Stimulated activated CD8-positive, alpha-beta memory T cell treated with anti-CD3 and anti-CD28 coated beads, Interleukin-2, amount 100 ng/mL, for 1 hour (primary cell): ENCODE measurements at places on chromosomes 1 and 21.

GRCh38 chr1:67880056-67880601 lies 46.9 kb upstream of the GNG12 start:
- no peak for DNase-seq

- no peak for DNase-seq
These were observed 262.9 kb upstream of the PROX1 start for GRCh38 chr1:213724640-213725536.

DNA sequence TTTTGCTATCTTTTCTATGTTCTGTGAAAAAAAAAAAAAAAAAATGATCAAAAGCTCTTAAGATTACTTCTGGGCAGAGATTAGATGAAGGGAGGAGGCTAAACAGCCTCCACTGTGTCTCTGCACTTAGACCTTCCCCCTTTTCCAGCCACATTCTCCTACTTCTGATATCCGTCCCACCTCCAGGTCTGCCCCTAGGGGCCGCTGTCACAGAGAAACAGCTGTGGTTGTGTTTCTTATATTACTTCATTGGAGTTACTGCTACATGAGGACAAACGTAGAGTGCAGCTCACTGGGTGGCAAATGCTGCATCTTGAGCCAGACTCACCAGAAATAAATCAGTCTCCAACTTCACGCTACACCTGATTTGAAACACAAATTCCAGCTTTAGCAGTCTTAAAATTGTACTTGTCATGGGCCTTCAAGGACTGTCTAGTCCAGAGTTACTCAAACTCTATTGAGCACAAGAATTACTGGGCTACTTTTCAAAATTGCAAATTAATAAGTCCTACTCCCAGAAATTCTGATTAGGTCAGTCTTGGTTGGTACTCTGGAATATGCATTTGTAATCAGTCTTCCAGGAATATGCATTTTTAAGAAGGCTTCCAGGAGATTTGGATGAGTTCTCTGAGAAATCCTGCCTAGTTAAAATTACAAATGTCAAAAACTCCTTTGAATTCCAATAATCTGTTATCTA lies 125.2 kb upstream of the PTBP2 start:
- no peak for DNase-seq

- DNase-seq, result no peak
These were observed 16.5 kb upstream of the MAN1C1 start for GRCh38 chr1:25599969-25600610.

DNA sequence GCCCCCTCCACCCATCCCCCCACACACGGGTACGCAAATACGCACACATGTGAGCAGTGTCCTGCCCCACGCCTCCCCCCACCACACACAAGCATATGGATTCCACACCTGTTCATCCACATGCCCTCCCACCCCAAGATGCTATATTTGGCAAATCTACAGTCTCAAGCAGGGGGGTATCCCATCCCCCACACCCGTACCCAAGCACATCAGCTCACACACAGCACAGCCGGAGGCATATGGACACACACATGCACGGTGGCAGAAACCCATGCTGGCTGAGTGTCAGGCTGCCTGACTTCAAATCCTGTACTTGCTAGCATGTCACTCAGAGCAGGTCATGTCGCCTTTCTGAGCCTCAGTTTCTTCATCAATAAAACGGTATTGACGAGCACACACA lies 10.6 kb downstream of the COL16A1 start:
- DNase-seq, result no peak

GRCh38 chr1:1609822-1610485 lies 5.3 kb upstream of the MIB2 start:
- DNase-seq, result no peak

- DNase-seq, result no peak
These were observed 120.3 kb upstream of the ATP1A1 start for GRCh38 chr1:116252785-116253184.

DNA sequence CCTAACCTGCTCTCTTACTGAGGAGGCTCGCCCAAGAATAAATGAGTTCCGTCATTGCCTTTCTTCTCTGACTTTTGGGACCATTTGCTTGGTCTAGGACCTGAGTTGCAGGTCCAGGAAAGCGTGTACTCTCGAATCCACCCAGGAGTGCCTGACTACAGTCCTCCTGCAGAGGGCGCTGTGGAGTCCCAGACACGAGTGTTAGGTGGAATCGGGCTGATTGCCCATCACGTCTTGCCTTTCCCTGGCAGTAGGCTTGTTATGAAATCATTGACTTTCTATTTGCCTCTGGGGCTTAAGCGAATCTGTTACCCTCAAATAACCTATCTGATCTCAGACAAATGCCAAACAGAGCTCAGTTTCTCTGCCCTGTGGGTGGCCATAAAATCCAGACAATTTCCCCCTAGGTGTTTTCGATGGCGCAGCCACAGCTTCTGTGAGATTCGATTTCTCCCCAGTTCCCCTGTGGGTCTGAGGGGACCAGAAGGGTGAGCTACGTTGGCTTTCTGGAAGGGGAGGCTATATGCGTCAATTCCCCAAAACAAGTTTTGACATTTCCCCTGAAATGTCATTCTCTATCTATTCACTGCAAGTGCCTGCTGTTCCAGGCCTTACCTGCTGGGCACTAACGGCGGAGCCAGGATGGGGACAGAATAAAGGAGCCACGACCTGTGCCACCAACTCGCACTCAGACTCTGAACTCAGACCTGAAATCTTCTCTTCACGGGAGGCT lies at the start of gene IL20:
TSS of gene IL20 (plus strand) at position 685 of the 733 bp plus-strand sequence. CDS start 230 bp downstream, outside the sequence.
- peak; percentile 74 for DNase-seq

GRCh38 chr1:87392248-87393192 lies 63.8 kb downstream of the LMO4 start:
- DNase-seq, result no peak

DNA sequence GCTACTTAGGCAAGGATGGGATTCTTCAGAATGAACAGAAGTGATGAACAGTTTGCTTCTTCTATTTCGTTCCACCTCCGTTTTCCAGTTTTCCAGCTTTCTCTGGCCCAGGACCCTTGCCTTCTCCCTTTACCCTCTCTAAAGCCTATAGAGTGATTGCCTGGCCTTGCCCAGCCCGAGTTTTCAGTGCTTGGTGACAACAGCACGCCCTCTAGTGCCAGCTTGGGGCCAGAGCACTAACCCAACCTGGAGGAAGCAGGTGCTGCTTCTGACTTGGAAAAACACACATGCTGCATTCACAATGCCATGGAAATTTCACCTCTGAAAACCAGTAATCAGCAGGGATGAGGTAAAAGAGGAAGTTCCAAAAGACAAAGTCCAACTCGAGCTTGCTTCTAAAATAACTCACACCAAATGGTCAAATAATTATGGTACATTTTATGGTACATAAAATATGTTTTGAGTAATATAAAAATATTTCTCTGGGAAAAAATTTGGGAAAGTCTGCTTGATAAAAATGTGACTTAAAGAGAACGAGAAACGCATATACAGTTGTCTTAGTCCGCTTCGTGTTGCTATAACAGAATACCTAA lies 26.1 kb downstream of the UBE2T start:
- DNase-seq, result peak; percentile 68

- DNase-seq, result no peak
These were observed 12.8 kb upstream of the RGS16 start for GRCh38 chr1:182617014-182617429.

DNA sequence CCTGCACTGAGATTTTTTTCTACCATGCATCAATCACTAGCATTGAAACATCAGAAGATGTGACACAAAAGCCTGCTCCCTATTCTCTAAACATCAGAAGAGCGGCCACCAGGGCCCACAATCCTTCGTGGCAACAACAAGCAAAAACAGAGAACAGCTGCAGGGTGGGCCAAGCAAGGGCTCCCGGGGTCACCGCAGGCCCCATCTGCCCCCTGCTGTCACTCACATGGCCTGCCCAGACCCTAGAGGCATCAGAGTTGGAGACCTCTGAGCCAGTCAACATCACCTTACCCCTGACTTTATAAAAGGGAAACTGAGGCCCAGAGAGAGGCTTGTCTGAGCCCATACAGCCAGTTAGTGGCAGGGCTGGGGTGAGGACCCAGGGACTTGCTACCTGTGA lies 1.8 kb downstream of the LAPTM5 start:
- no peak for DNase-seq

DNA sequence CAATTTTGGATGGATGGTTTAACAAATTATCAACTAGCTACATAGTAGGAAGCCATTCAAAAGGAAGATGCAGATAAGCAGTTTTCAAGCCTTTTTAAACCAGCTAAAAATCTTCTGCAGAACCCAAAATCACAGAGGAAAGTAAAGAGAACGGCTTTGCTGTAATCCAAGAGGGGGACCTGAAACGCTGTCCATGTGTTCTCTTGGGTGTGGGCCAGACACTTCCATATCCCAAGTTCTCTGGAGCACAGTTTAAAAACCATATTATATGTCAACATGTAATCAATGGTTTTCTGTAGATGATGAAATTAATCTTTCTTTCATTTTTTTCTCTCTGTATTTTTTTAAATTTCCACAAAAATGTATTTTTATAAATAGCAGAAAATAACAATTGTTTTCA lies 90.5 kb downstream of the SELENOF start:
- DNase-seq, result no peak

GRCh38 chr1:55120538-55120937 lies 81.2 kb downstream of the PCSK9 start:
- no peak for DNase-seq

GRCh38 chr1:167533851-167534300 lies 15.5 kb upstream of the CD247 start:
- DNase-seq, result no peak

- no peak for DNase-seq
These were observed 9.1 kb downstream of the PTGFRN start for GRCh38 chr1:116918714-116919357.

DNA sequence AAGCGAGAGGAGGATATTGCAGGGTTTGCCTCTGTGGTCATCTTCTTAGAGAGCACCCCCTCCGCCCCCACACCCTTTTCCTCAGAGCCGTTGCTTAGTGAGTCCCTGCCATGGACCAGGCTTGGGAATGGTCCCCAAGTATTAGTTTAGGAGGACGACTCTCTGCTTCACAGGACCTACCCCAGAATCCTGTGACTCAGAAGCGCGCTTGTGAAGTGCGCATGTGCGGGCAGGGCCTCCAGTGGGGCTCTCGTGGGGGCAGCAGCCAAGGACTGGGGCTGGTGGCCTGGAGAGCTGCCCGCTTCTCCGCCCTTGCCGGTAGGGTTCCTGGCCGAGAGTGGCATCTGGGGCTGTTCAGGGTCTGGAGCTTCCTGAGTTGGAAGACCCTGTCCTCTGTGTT lies 37.3 kb upstream of the HMGN1 start:
- no peak for DNase-seq

GRCh38 chr1:11878081-11878890 lies 19.5 kb upstream of the NPPB start:
- DNase-seq, result no peak

DNA sequence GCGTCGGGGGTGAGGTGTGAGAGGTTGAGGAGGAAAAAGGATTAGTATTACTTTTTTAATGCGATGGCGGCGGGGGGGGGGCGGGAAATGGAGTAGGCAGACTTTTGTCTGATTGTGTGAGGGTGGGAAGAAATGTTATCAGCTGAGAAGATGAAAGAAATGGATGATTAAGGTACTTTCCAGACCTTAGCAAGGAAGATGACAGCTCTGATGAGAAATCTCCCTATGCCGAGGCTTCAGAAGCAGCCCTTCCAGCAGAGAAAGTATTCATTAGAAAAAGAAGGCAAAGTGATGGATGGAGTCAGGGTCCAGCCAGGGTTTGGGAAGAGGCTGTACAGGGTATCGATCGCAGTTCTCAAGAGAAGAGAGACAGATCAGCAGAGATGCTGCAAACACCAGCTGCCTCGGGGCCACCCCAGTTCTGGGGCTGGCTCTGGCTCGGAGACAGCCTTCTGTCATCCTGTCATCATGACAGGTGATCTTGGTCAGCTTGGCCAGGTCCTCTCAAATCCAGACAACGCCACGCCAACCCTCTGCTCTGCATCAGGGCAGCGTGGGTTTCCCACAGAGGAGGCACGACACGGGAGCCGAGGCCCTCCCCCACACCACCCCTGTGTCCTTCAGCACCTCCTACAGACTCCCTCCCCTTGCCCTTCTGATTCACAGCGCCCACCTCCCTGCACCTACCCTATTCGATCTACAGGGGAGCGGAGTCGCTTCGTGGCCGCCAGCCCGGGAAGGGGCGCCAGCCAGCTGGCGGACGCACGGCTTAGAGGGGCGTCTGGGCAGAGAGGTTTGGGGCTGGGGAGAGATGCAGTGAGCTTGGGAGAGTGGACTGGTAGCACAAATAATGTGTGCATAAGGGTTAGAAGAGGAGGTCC lies 674 bp upstream of the ATXN7L2 start:
- no peak for DNase-seq

DNA sequence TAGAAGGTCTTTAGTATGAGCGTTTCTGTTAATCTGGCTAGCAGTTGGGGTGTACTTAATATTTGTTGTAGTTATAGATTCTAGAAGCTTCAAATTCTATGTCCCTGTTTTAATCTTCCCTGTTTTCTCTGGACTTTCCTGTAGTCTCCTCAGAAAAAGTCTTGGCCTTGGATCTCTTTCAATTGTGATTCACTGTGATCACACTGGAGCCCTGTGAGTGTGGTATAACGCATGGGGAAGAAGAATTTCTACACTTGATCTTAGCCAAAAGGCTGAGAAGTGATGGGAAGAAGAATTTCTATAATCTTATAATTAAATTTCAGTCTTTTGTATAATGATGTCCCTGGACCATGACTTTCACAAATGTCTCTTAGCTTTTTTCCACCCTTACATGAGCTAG lies 36.7 kb upstream of the COP1 start:
- DNase-seq, result no peak

DNA sequence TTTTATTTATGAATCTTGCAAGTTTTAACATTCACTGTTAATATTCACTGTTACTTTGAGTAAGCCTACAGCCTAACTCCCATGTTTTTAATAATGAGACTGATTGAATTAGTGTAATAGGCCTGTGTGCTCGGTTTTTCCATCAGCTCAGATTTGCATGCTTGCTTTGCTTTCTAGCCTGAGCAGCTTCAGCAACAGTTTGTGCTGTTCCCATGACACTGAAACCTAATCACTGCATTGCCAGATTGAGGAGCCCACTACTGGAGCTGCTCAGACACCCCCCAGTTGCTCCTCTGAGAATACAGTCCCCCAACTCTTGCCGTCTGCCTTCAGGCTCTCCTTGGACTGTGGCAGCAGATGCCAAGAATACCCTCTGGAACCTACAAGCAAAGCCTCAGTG lies 695.4 kb downstream of the BRINP3 start:
- DNase-seq, result no peak

DNA sequence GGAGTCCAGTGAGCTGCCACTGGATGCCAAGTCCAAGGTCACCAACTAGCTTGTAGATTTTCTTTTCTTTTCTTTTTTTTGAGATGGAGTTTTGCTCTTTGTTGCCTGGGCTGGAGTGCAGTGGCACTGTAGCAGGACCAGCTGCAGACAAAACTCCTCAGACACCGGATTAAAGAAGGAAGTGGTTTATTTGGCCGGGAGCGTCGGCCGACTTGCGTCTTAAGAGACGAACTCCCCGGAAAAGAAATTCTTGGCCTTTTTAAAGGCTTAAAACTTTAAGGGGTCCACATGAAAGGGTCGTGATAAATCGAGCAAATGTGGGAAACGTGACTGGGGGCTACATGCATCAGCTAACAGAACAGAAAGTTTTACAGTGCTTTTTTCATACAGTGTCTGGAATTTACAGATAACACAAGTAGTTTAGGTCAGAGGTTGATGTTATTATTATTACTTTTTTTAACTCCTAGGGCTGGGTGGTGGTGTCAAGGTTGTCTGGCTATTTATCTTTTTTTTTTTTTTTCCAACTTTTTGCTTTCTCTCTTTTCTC lies 36.4 kb upstream of the CFAP126 start:
- DNase-seq, result no peak
